ENCODE measurements at places on chromosomes 16 and 17.

- no peak for DNase-seq
Observed at GRCh38 chr16:78246559-78246958, 147.1 kb downstream of the WWOX start.

DNA sequence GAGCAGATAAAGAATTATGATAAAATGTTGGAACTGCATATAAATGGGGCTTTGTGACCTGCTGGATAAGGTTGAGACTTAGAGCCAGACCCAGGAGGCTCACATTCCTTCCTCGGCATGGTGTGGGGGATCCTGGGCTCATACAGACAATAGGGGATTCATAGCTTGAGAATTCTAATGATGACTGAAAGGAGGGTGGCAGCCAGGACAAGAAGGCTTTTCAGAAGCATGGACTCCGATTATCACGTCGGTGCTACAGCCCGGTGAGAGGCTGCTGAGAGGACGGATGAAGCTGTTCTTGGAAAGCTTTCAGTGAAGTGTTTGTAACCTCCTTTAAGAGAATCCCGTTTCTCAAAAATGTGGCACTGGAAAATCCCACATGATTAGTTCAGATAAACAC lies 167.2 kb downstream of the ANKFN1 start:
- no peak for DNase-seq

DNA sequence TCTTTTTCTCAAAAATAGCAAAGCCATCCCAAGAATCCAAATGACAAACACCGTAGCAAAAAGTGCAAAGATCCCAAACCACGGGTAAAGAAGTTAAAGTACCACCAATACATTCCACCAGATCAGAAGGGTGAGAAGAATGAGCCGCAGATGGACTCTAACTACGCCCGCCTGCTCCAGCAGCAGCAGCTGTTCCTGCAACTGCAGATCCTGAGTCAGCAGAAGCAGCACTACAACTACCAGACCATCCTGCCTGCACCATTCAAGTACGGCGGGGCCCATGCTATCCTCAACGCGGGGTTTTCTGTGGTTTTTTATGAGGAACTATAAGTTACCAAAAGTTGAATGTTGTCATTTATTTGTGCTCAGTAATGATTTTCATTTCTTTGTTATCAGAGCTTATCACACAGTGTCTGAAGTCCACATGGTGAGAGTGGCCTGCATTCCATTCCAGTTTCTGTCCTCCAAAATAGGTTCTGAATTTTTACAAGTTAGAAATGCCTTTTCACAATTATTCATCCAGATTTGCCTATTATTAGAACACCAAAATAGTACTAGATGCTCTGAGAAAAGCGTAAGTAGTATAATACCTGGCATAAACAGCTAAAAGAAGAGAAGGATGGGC lies 169.2 kb downstream of the MRTFB start:
- no peak for DNase-seq

DNA sequence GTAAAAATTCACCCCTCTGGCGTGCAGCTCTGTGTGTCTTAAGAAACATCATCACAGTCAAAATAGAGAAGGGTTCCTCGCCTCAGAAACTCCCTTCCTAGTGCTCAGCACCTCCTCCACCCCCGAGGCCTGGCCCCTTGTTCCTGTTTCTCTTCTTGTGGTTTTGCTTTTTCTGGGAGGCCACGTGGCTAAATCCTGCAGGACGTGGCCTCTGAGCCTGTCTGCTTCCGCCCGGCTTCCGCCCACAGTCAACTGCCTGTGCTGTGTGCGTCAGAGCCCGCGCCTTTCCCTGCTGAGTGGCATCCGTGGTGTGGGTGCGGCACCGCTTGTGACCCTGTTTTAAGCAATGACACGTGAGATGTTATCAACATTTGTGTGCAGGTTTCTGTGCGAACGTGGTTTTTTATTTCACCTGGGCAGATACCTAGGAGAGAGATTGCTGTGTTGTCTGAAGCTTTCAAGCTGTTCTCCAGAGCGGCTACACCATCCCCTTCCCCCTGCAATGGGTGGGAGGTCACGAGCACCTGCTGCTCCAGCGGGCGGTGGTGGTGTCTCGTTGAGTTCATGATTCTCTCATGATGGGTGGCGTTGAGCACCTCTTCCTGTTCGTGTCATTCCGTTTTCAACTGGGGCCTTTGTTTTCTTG lies 21.7 kb downstream of the ACSF3 start:
- peak; percentile 35 for DNase-seq

DNA sequence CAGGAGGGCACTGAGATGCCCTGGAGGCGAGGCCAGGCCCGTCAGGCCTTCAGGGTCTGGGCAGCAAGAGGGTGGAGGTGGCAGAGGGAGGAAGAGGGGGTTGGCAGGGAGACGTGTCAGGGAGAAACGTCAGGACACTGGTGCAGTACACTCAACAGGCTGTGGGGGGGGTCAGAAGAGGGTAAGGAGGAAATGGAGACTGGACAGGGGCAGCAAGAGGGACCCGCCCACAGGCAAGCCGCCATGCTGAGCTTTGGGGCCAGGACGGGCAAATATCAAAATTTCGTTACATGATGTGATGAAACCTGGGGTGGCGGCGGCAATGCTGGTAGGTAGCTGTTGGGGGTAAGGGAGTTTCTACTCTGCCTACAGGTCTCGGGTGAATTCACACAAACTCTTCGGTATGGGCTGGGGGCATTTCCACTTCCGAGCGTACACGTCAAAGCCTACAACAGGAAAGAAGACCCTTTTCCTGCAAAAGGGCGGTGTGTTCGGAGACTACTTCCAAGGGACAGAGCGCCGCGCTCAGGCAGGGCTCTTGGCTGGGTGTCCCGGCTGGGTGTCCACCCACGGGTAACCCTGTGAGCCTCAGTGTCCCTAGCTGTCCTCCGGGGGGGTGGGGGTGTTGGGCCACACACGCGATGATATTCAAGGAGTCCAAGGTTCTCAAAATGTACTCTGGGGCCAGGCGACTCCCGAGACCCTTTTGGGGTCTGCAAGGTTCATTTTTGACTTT lies 43.3 kb upstream of the ATP2A3 start:
- DNase-seq: no peak

DNA sequence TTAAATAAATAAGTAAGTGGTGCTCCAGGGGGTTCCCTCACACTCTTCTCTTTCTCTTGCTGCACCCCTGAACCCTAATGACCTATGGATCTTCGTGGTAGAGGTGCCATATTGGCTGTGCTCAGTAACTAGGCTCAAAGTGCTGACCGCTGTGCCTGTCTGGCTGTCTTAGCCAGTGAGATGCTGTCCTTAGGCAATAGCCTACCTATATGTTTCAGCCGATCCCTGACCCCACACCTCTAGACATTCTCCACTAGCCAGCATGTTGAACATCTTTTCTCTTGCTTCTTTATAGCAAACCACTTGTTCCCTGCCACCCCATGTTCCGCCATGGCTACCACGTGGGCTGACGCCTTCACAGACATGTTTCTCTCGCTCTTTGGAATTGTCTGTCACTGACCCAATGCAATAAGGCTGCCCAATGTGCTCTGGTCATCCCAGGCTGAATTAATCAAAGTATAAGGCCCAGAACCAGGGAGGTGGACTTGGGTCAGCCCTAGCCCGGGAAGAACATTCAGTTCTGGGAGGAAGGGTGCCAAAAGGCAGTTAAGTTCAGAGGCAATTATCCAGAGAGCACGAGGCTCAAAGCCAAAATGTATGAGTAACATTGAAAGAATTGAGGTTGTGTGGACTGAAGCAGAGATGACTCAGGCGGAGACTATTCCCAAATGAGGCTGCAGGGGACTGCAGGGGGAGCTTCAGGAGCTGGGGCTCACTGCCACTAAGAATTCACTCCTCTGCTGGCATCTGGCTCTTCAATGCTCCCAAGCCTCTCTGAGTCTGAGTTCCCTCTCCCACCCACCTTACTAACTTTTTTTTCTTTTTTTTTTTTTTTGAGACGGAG lies 28.7 kb upstream of the TNRC6A start:
- DNase-seq: peak; percentile 20

- no peak for DNase-seq
Observed at GRCh38 chr17:50634915-50635731, 442 bp downstream of the ABCC3 start.

DNA sequence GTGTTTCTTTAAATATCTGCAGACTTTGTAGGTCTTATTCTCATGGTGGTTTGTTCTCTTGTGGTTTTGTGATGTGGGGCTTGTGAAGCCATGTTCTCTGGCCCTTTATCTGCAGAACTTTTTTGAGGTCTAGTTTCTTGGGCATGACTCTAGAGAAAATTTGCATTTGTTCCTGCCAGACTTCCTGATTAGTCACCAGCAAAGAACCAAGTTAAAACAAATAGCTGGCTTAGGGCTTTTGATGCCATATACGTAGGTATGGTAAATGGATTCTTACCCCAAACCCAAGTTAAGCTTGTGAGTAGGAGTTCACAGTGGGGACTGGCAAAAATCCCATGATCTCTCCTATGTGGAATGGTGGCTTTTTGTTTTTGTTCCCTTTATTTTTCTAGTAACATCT lies 68.7 kb upstream of the IRX3 start:
- DNase-seq: no peak

DNA sequence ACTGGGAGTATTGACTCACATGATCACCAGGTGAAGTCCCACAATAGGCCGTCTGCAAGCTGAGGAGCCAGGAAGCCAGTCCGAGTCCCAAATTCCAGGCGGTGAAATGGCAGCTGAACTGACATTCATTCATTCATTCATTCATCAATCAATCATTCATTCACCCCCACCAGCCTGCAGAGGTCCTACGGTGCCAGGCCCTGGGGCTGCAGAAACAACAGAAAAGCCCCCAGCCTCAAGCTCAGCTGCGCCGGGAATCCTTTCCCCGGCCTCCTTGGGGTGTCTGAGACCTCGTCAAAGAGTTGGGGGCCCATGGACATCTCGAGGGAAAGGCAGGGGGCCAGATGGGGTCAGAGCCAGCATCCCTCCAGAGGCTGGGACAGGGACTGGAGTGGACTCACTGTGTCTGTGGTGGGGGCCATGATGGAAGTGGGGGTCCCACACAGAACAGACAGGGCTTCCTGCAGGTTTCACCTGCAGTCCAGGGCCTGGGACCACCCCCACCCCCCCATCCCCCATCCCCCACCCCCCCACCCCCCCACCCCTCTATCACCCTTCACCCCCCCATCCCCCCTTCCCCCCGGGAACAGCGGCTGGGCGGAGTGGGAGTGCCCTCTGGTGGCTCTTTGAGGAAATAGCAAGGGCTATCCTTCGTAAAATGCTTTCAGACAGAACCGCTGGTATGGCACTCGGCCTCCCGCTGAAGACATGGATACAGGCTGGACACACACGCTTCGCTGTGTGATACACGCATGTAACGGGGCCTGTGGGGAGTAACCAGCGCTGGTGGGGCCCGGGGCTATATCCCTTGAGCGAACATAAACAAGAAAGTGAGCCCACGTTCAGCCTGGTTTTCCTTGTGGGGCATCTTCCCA lies 8.5 kb upstream of the ZC3H18 start:
- peak; percentile 12 for DNase-seq

- no peak for DNase-seq
Observed at GRCh38 chr16:52529226-52529625, 17.7 kb downstream of the TOX3 start.

DNA sequence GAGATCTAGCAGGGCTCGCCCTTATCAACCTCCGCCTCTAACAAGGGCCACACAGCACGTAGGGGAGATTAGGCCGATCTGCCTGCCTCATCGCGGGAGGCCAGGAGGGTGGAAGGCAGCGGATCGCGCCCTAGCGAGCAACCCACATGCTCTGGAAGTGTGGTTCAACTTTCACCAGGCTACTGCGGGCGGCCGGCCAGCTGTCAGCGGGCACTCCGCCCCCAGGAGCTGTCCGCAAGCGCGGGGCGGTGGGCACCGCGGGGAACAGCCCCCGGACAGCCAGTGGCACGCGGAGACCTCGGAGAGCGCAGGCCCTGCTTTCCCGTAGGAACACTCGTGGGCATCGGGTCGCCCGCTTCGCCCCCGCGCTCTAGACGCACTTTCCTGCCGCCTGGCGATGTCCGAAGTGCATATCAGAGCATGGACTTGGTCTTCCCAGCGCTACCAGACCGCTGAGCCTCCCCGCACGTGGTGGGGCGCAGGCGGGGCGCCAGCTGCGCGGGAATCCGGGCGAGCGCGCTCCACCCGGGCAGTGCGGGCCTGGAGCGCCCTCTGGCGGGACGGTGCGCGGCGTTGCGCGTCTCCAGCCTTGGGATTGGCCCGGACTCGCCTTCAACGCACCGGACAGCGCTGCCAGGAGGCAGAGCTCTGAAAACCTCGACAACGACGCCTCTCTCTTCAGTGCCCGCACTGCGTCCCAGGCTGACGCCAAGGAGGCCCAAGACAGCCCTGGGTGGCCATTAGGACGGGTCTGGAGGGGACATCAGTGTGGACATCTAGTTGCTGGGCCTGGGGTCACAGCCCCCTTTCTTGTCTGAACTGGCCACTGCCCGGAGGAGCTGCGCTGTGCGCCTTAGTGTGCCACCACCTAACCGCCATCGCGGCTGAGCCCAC lies 3.6 kb upstream of the ZNHIT3 start:
- DNase-seq: peak; percentile 89

DNA sequence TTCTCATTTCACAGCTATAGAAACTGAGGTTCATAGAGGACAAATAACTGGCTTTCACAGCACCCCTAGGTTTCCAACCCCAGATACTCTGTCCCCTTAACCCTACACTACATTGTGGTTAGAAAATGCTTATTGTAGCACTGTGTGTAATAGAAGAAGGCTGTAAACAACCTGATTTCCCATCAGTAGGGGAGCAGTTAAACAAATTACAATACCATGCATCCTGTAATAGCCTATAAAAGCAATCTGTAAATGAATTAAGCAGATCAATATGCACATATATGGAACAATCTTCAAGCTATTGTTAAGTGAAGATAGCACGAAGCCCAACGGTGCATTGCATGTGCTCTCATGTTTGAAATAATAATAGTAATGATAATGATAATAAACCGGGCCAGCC lies 39.2 kb upstream of the XPO6 start:
- no peak for DNase-seq

GRCh38 chr17:6660805-6661463 lies 9.4 kb downstream of the C17orf100 start:
- DNase-seq: no peak

DNA sequence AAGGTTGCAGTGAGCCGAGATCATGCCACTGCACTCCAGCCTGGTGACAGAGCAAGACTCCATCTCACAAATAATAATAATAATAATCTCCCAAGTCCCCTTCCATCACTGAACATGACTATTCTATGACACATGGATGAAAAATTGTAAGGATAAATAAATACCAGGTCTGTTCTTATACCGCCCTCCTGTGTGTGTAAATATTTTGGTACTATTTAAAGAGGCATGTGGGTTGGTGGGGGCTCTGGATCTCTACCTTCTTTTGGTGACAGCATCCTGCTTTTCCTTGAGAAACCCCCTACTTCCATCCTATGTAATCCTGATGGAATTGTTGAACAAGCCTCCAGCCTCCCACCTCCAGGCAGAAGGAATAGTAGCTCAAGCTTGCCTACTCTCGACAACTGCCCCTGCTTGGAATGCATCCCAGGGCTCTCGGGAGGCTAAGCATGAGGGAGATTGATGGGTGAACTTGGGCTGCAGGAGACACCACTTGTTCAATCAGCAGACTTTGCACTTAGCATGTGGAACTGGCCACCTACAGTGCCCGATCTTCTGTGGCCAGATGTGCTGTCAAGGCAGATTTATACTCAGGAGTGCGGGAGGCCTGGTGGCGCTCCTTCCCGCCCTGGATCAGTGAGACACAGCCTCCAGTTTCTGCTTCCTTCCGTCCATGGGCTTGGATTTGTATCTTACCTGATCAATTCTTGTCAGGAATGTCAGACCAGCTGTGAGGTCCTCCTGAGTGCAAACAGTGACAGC lies 287.4 kb downstream of the SLC39A11 start:
- no peak for DNase-seq

- no peak for DNase-seq
Observed at GRCh38 chr17:28675980-28676379, 14.0 kb downstream of the SUPT6H start.

GRCh38 chr16:50842589-50842988 lies 100.7 kb downstream of the CYLD start:
- DNase-seq: no peak

- DNase-seq: peak; percentile 71
Observed at GRCh38 chr16:67882374-67883145, 2.1 kb upstream of the NRN1L start.

Measured in C1 segment of cervical spinal cord (tissue), 14 donors.